ENCODE measurements at places on chromosomes 7 and 10.

DNA sequence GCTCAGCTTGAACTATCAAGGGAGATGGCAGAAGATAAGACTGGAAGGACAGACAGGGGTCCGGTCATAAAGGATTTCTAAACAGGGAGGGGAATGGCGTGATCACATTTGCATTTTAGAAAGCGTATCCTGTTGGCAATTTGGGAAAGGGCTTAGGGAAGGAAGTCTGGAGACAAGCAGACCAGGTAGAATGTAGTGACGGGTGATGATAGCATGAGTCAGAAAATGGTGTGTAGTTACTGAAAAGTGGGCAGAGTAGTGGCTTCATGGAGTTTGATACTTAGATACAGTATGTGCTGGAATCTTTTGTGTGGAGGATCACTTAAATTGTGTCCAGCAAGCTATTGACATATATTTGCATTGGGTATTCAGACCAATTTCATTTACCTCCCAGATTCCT is 61.2 kb downstream of the LRGUK start:
- H3K4me3 ChIP-seq = no peak overlapping the region
- H3K4me1 ChIP-seq = no peaks in the 10 kb centered on the region
- no peaks in the 10 kb centered on the region for H3K36me3 ChIP-seq
- no peaks in the 10 kb centered on the region for H3K27me3 ChIP-seq

DNA sequence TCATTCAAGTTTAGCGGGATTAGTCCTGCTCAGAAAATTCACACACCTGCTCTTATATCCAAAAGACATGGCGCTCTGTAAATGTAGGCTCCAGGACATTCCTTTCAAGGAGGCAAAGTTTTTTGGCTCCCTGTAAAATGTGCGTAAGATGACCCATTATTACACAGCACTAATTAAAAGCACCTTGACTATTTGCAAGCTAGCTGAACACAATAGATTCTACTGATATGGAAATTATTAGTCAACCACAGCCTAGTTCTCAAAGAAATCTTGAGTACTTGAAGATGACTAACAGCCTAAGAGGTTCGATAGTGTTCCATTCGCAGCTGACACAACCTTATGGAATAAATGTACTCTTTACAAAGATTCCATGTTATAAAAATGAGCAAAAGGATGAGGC is 175.2 kb downstream of the BMPER start:
- no peak for DNase-seq
- no peaks in the 10 kb centered on the region for H3K36me3 ChIP-seq
- no peak overlapping the region for H3K4me3 ChIP-seq
- H3K27me3 ChIP-seq = no peaks in the 10 kb centered on the region
- no peak overlapping the region for H3K27ac ChIP-seq
- no peaks in the 10 kb centered on the region for H3K4me1 ChIP-seq

DNA sequence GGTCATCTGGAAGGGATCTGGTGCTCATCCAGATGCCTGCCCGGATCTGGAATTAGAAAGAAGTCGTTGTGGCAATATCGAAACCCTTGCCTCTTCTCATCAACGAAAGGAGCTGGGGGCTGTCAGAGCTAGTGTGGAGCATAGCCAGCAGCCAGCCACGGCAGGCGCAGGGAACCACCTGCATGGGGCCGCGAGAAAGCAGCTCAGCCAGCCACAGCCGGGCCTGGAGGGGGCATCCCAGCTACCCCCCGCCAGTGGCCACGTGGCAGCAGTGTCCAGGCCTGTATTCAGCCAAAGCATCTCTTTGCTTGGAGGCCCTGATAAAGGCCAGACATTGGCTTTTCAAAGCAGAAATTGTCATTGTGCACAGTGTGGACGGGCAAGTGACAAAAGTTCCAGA is 19.1 kb downstream of the GPR26 start:
- H3K4me1 ChIP-seq = no peaks in the 10 kb centered on the region
- no peaks in the 10 kb centered on the region for H3K36me3 ChIP-seq
- no peaks in the 10 kb centered on the region for H3K27me3 ChIP-seq
- no peak overlapping the region for H3K27ac ChIP-seq
- no peak for DNase-seq

- DNase-seq = no peak
- H3K27me3 ChIP-seq = peaks cover 3% of the 10 kb centered on the region
- no peak overlapping the region for H3K27ac ChIP-seq
- no peak overlapping the region for H3K4me3 ChIP-seq
These were observed 90.2 kb upstream of the AGK start for GRCh38 chr7:141460781-141461715.

DNA sequence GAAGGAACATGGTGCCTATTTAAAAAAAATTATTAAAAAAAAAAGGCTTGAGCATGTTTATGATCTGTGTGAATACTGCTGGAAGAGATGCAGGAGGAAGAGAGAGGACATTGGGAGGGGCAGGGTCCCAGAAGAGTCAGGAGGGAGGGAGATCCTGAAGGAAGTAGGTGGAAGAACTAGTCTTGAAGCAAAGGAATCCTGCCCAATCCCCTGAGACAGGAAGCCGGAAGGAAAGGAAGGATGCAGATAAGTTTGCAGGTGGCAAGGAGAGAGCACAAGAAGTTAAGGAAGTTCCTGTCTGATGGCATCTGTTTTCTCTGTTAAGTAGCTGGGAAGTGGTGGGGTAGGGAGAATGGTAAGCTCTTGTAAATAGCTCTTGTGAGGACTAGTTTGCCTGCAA is 318.5 kb downstream of the DOCK4 start:
- DNase-seq = no peak
- H3K27me3 ChIP-seq = no peaks in the 10 kb centered on the region
- no peaks in the 10 kb centered on the region for H3K4me1 ChIP-seq

DNA sequence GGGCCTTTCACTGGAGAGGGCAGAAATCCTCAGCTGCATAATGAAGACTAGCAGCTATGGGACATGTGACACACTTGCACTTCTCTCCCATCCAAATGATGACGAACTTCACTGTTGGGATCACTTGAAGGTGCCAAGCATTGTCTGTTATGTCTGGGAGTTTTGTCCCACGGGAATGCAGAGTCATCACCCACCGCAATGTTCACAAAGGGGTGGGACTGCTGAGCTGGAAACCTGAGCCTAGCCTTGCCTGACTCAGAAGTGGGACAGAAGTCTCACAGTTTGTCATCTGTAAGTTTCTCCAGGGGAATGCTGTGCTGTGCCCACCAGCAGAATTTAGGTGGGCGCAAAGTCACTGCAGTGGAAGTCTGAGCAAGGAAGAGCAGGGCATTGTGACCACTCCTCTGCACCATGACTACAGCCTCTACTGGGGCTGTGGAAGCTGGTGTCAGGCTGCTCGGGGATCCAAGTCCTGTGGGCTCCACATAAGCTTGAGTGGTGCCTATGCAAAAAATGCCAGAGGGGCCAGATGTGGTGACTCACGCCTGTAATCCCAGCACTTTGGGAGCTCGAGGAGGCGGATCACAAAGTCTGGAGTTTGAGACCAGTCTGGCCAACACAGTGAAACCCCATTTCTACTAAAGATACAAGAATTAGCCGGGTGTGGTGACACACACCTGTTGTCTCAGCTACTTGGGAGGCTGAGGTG is 472.0 kb upstream of the CNTNAP2 start:
- H3K27ac ChIP-seq = no peak overlapping the region
- H3K4me3 ChIP-seq = no peak overlapping the region
- no peaks in the 10 kb centered on the region for H3K27me3 ChIP-seq
- no peaks in the 10 kb centered on the region for H3K4me1 ChIP-seq
- no peaks in the 10 kb centered on the region for H3K36me3 ChIP-seq

DNA sequence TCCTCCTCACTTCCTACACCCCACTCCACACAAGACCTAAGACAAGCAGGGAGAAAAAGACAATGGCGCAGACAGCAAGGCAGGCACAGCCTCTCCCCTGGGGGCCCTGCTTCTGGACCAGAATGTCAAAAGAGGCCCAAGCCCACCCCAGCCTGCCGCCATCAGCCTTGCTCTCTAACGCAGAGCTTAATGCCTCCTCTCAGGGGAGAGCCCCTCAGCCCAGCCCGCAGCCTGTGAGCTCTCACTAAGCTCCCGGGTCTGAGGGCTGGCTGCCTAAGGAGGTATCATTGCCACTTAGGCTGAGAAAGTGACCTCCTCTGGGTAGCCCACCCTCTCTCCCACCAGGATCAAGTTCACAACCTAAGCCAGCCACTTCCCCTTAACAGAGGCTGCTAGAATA is 16.7 kb downstream of the SLIT1 start:
- no peaks in the 10 kb centered on the region for H3K36me3 ChIP-seq
- no peak overlapping the region for H3K4me3 ChIP-seq
- H3K27me3 ChIP-seq = no peaks in the 10 kb centered on the region
- no peaks in the 10 kb centered on the region for H3K4me1 ChIP-seq
- no peak overlapping the region for H3K27ac ChIP-seq
- DNase-seq = no peak

GRCh38 chr7:27176962-27177794 is 3.1 kb upstream of the HOXA10 start:
- DNase-seq = no peak
- H3K27ac ChIP-seq = no peak overlapping the region
- no peaks in the 10 kb centered on the region for H3K36me3 ChIP-seq
- no peak overlapping the region for H3K4me3 ChIP-seq
- H3K4me1 ChIP-seq = peaks cover 34% of the 10 kb centered on the region
- peaks cover 70% of the 10 kb centered on the region for H3K27me3 ChIP-seq

DNA sequence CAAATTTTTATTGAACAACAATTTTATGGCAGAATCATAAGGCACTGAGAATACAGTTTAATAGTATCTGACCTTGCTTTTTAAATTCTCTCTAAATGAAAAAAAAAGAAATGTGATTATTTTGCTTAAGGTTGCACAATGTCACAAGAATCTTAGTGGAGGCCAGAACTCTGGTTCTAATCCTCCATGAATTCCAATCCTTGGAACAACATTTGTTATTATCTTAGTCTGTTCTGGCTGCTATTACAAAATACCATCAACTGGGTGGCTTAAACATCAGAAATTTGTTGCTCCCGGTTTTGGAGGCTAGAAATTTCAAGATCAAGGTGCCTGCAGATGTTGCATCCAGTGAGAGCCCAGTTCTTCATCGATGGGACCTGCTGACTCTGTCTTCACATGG is 158.2 kb upstream of the POM121L12 start:
- no peaks in the 10 kb centered on the region for H3K4me1 ChIP-seq
- H3K27ac ChIP-seq = no peak overlapping the region
- H3K4me3 ChIP-seq = no peak overlapping the region

DNA sequence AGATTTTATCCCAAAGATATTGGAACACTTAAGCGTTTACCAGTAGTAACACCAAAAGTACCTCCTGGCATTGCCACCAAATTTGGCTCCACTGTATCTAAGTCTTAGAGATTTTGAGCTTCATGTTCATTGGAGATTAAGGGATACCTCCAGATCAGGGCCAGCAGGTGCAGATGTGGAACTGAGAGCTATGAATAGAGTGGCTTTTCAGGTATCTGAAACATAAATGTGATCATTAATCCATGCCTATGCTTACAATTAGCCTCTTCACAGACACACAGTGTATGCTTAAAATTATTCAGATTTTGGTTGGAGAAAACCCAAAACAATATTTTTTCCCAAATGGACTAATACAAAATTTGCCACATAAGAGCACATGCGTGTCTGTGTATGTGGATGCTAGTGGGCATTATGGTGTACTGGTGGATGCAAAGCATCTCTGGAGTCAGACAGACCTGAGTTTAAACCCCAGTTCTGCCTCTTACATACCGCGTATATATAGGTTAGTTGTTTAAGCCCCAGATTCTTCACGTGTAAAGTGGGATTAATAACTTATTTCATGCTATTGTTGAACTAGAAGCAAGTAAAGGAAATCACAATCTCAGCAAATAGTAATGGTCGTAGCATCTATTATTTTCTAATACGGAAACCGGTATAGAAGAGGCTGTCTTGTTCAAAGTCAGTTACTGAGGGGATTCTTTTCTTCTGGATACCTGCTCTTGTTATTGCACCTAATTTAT is 6.8 kb upstream of the LRRC4 start:
- DNase-seq = no peak
- peaks cover 9% of the 10 kb centered on the region for H3K36me3 ChIP-seq
- H3K4me1 ChIP-seq = no peaks in the 10 kb centered on the region
